ENCODE measurements at places on chromosomes 11 and 22.

DNA sequence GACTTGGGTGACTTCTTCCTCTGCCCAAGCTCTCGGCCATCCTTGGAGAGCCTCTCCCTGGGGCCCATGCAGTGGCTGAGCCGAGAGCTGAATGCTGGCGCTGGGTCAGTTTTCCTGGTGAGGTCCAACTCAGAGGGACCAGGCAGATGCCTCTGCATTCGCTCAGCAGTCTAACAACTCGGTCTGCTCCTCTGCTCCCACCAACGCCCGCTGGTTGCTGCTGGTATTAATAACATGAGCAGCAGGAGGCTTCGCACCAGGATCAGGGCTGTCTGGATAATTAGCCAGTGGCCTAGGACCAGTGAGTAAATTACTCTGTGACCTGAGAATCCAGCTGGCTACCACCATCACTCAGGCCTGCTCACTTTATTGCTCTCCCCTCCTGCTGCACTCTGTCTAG, 77.7 kb upstream of the FAM181B start:
- no peak for DNase-seq

DNA sequence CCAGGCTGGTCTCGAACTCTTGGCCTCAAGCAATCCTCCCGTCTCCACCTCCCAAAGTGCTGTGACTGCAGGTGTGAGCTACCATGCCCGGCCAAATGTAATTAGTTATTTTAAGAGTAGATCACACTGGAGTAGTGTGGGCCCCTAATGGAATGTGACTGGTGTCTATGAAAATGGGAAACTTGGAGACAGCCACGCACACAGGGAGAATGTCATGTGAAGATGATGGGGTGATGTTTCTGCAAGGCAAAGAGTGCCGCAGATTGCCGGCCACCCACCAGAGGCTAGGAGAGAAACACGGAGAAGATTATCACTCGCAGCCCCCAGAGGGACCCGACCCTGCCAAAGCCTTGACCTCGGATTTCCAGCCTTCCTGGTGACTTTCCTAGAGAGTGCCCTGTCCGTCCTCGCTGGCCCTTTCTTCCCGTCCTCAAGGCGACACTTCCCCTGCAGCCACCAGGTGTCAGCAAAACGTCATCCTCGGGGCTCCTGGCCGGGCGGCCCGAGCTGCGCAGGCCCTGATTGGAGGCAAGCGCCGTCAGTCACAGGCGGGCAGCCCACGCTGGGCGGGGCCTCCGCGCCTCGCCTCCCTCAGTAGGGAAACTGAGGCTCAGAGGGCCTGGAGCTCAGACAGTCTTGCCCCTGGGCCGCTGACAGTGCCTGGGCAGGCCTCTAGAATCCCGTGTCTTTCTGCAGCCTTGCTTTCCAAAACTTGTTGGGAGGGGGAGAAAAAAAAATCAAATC, 16.3 kb downstream of the CRYBB2 start:
- DNase-seq, result peak; percentile 17

GRCh38 chr22:36753120-36753802, 22.7 kb downstream of the IFT27 start:
- DNase-seq, result no peak

- DNase-seq, result no peak
These were observed 16.8 kb upstream of the IGLL5 start for GRCh38 chr22:22870577-22871404.

DNA sequence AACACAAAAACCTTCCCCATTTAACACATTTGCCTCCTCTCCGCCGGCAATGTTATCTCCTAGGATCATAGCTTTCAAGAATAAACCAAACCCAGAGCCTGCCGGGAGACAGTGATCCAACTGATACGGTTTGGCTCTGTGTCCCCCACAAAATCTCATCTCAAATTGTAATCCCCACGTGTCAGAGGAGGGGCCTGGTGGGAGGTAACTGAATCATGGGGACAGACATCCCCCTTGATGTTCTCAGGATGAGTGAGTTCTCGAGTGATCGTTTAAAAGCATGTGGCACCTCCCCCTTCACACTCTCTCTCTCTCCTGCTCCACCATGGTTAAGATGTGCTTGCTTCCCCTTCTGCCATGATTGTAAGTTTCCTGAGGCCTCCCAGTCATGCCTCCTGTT, 33.3 kb downstream of the RBFOX2 start:
- no peak for DNase-seq

- DNase-seq, result no peak
These were observed 1.0 kb downstream of the ADAMTS15 start for GRCh38 chr11:130449310-130449990.

DNA sequence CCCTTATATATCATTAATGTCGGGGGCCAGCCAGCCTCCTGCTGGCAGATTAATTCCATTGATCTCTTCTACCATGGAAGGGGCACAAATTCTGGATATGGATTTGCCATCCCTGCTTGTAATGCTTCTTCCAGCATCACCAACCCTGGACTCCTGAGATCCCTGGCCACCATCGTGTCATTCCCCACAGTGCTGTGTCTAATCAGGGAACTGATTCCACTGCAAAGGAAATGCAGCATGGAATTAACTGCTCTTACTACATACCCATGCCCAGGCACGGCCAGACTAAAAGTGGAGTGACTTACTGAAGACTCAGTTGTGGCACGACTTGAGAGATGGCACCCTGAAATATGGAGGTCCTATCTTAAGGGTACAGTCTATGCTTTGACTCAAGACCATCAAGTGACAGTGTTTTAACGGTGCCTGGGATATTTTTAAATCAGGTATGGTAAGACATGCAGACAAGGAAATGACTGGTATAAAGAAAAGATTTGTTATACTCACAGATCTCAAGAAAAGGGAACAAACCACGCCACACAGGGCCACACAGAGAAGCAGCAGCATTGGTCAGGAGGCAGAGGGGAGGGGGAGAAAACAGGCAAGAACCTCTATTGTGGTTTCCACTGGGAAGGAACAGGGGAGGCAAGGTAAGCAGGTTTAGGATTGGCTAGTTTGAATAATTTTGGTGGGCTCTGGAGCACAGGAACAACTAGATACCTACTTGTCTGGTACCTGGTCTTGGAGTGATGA, 65.1 kb downstream of the IGLL5 start:
- DNase-seq, result no peak

DNA sequence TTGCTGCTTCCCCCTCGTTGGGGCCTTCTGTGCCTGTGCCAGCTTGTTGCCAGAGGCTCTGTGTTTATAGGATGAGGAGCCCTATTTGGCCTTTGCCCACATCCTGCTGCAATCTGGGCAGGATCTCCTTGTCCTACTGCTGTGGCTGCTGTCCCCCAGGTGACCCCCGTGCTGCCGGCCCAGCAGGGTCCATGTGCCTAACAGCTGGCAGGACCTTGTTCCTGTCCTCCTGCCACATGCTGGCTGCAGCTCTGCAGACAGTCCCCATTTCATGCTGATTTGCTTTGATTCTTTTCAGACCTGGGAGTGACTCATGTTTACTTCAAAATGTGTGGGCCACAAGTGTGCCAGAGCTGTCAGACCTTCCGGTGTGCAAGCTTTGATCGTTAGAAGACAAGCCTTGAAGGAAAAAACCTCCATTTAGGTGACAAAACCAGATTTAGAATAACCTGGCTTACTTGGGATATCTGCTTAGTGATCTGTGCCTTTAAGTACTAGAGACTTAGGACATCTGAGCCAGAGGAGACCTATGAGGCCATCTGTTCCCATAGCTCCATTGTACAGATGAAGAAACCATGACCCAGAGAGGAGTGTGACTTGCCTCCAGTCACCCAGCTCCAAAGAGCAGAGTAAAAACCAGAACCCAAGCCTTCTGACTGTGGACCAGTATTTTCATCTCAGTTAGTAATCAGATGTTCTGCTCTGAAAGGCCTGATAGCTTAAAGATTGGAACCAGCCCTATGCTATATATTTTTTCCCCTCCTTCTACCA, 11.1 kb downstream of the NAV2 start:
- DNase-seq, result peak; percentile 14

GRCh38 chr11:3108183-3108721, 51.0 kb upstream of the CARS1 start:
- no peak for DNase-seq

- DNase-seq, result no peak
These were observed 1.3 kb upstream of the SSH3 start for GRCh38 chr11:67301951-67302516.

DNA sequence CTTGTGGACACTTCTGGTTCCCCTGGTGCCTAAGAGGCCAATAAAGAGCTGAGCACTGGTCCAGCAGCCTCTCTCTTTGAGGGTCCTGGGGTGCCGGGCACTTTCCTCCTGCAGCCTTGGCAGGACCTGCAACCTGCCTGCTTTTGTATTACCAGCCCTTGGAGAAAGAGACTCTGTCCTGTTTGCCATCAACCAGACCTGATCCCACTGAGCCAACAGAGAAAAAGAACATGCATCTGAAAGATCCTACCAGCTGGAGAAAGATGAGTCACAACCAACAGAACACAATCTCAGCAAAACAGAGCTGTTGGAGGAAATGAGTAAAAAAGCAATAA, 321.0 kb downstream of the DDX10 start:
- DNase-seq, result no peak

DNA sequence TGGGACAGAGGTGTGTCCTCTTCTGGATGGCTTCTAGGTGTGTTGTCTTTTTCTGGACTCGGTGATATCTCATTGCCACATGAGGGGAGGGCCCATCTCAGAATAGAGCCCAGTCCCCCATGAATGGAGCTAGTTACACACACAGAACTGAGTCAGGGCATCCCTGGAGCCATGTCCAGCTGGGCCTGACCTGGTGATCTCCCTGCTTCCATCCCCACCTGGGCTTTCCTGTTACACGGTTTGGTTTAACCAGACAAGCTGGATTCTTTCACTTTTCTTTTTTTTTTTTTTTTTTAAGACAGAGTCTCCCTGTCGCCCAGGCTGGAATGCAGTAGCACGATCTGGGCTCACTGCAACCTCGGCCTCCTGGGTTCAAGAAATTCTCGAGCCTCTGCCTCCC, 6.1 kb upstream of the A4GALT start:
- no peak for DNase-seq

Measured in stimulated activated CD8-positive, alpha-beta memory T cell treated with anti-CD3 and anti-CD28 coated beads, Interleukin-15, amount 100 ng/mL, for 4 hours (primary cell).